Activated CD4-positive, CD25-positive, alpha-beta regulatory T cell (primary cell): ENCODE measurements at places on chromosomes 7 and 10.

DNA sequence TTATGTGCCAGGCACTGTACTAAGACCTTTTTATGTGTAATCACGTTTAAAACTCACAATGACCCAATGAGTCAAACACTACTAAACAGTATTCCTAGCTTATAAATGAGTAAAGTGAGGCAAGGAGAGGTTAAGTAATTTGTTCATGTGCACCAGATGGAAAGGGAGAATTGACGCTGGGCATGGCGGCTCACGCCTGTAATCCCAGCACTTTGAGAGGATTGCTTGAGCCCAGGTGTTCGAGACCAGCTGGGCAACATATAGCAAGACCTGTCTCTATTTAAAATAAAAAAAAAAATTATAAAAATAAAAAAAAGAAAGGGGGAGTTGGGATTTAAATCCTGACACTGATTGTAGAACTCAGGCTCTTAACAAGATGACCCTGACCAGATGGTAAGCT lies 46.7 kb upstream of the DLG5 start:
- no peak for DNase-seq

DNA sequence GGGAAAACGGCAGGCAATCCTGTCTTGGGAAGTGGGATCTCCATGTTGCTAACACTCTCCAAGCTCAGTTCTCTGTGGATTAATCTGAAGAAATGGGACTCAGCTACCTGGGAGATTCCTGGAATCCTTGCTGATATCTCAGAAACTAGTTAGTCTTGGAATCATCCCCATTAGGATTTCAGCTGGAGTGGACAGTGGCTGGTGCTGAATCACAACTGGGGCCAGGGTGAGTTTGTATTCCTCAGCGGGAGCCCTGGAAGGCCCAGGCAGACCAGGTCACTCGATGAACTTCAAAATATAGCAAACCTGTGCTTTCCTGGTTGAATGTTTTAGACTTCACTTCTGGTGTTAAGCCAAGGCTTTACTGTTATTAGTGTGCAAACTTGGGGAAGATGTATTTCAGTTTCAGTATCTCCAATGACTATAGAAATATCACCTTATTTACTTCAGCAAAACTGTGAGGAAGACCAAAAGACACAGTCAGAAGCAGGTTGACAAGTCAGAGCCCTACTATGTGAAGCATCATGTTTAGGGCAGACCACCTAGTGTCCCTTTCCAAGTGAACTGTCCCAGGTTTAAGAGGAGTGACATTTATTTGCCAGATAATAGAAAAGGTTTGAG lies 126.1 kb downstream of the AOAH start:
- DNase-seq = no peak

- no peak for DNase-seq
Measured at GRCh38 chr7:47576031-47576865, 5.7 kb downstream of the TNS3 start.

DNA sequence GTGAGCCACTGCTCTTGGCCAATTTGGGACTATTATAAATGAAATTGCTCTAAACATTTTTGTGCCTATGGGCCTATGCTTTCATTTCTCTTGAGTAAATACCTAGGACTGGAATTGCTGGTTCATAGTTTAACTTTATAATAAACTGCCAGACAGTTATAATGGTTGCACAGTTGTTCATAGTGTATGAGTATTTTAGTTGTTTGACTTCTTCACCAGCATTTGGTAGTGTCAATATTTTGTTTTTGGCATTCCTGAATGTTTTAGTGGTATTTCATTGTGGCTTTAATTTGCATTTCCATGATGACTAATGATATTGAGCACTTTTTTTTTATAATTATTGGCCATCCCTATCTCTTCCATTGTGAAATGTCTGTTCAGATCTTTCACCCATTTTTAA lies 29.5 kb downstream of the PLEKHA8 start:
- DNase-seq = no peak

GRCh38 chr10:33095867-33096815 lies 138.1 kb upstream of the ITGB1 start:
- no peak for DNase-seq

GRCh38 chr10:97404044-97404443 lies 2.9 kb upstream of the RRP12 start:
- DNase-seq = no peak

DNA sequence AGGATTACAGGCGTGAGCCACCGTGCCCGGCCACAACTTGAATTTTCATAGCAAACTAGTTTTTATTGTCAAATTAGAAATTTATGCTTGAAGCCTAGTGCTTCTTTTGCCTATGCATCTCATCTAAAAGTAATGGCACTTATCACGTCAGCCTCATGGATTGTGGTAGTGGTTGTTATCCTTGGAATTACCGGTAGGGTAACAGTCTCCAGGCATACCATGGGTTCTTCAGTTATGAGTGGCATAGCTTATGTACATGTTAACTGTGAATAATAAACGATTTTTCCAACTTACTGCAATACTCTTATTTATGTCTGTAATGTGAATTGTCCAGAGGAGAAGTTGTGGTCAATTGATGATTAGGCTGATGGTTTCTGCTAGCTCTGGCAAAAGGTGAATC lies 63.1 kb downstream of the BMPR1A start:
- no peak for DNase-seq

DNA sequence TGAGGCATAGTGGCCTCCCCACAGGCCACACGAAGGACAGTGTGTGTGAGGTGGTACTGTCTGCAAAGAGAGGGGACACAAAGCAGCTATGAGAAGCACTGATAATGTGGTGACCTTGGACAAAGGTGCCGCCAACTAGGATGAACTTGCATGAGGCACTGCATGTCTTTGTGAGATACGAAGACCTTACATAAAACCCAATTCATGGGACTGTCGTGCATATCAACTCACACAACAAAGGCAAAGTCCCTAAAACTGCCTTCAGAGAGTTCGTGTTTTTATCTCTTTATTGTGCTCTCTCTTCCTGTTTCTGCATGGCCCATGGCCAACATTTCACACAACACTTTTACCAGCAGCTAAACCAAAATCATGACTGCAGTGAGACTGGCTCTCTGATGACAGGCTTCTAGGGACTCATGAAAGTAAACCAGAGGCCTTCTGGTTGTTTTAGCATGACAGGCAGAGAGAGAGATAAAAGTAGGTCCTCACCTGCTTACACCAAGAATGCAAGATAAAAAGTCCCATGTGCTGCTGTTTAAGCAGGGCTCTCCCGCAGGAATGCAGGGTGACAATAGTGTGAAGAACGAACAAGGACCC lies 347.8 kb downstream of the ELMO1 start:
- DNase-seq = no peak
